ENCODE measurements at places on chromosomes 3 and 15.
A peak's percentile ranks its signal among the peaks of the same experiment; 100 is the strongest.

DNA sequence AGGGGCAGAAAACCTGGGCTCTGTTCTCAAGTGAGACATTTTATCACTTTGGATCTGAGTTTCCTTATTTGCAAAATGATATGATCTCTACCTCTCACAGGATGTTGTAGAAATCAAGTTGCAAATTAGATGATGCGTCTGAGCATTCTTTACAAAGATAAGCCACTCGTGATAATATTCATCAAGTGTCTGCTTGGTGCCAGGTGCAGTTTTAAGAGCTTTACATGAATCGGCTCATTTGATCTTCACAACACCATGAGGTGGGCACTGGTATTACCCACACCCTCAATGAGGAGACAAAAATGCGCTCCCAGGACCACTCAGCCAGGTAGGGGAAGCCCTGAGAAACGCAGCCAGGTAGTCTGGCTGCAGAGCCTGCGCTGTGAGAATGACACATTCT lies 59.1 kb upstream of the CA12 start:
- DNase-seq = no peak

- DNase-seq = no peak
These were observed 31.1 kb upstream of the SLC24A5 start for GRCh38 chr15:48089702-48090101.

GRCh38 chr3:31027191-31027761 lies 132.8 kb upstream of the GADL1 start:
- DNase-seq = no peak

DNA sequence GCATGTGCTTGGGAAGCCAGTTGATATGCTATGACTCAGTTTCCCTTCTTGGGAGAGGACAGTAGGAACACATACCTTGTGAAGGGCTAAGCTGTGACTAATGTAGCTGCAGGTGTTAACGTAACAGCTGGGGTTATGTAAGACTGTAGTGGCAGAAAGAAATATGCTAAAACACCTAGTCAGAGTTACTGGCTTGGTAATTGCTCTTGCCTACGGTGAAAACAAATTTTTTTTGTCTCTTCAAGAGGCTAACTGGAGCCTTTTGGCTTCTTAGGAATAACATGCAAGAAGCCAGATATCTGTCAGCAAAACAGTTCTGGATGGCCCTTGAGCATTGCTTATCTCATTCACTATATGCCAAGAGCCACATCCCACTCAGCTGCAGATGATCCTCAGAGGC lies 1.4 kb downstream of the MAPKBP1 start:
- DNase-seq = no peak

GRCh38 chr15:69475769-69476358 lies 23.2 kb downstream of the RPLP1 start:
- peak; percentile 44 for DNase-seq

- no peak for DNase-seq
These were observed 60.7 kb downstream of the PCSK6 start for GRCh38 chr15:101428758-101429157.

All from stimulated activated CD4-positive, alpha-beta T cell treated with anti-CD3 and anti-CD28 coated beads, Interleukin-1b, Interleukin-23, amount 100 ng/mL, for 1 hour (primary cell).